ENCODE measurements at places on chromosomes 2 and 18.

DNA sequence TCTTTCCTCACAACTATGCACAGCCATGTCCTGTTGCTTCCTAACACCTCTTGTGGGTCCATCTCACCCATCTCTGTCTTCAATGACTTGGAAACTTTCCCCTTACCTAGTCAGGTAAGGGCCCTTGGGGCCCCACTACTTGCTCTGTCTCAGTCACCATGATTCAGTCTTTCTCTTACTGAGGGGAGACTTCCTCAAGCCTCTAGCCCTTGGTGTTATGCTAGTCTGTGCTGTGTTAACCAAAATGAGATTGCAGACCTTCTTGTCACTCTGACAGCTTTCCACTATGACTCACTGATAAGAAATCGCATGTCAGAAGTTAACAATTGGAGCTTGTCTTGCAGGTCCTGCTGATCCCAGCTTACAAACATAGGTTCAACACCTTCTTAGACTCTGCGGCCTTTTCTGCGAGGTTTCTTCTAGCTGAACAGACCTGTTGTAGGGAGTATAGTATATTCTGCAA is 65.3 kb downstream of the WDR75 start:
- DNase-seq = no peak

- no peak for DNase-seq
These were observed 167.1 kb upstream of the SIX2 start for GRCh38 chr2:45176390-45176789.

DNA sequence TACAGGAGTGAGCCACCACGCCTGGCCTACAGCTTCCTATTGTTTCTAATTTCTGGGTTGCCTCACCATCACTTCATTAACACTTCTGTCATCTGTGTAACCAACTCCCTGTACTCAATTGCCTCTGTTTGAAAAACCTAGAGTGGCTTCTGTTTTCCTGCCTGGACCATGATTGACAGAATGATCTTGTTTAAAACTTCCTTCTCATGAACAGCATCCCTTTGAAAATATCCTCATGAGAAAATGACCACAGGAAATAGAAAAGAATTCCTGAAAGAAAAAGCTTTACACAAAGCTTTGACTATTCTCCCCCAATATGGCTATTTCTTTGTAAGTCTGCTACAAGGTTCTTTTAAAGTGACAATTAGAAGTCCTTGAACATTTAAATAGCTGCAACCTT is 672.3 kb downstream of the ARHGAP15 start:
- DNase-seq = no peak

DNA sequence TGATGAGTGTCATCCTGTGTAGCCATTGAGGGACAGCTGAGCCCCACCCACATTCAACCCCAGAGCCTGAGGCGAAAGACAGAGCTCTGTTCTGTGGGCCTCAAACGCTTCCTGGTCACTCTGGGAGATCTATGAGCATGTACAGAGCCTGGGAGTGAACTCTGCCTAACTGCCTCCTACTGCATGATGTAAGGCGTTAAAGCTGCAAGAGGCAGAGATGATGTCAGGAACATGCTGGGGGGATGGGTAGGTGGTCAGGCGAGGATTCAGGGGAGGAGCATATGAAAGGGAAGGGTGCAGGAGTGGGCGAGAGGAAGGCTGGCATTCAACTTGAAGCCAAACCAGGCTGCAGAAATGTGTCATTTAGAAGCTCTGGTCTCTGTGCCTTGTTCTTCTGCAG is 181.0 kb downstream of the TFCP2L1 start:
- DNase-seq = no peak

DNA sequence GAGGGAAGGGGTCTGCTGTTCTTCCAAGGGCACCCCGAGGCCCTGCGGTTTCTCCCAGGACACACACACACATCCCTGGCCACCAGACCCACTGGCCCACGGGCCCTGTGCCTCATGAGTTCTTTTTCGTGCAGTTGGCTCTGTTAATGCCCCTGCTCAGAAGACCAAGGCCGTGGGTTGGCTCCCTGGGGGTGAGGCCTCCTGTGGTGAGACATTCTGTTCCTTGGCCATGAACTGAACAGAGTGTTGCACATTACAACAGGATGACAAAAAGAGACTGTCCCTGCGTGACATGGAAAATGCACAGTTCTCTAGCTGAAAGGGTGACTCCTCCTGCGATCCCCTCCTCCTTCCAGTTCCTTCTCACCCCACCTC is 30.7 kb downstream of the SH2D6 start:
- no peak for DNase-seq

GRCh38 chr2:19632403-19632991 is 269.3 kb downstream of the TTC32 start:
- no peak for DNase-seq

Measured in NCI-H2081 (cell line).